ENCODE measurements at places on chromosomes 11 and 22.

DNA sequence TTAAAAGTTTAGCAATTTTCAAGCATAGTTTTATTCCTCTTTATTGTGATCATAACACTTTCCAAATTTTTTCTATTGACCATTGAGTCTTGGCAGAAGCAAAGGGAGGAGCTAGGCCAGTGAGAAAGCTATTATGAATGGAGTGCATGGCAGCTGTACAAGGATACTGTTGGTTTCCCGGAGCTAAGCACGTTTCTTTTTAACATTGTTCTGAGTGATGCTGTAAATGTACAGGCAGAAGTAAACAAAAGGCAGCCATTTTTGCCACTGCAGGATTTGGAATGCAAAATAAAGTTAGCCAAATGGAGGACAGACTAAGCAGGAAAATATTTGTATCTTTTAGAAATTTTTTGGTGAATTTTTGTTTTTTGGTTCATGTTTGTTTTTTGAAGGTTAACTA lies 16.2 kb downstream of the CBL start:
- no peak for DNase-seq

DNA sequence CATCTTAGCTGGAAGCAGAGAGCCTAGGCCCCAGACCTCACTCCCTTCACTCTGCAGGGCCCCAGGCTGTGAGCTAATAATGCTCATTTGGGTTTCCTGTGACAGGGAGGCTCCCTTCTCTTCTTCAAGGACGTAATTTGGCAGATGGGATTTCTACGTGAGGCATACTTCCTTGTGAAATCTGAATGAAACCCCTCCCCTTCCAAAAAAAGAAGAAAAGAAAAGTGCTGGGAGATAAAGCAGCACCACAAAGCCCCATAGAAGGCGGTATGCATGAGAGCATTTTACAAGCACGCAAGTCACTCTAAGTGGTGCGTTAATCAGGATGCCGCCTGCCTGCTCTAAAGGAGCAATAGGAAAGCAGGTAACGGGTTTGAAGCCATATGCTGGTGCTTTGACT lies 5.7 kb downstream of the P2RX3 start:
- DNase-seq: no peak

DNA sequence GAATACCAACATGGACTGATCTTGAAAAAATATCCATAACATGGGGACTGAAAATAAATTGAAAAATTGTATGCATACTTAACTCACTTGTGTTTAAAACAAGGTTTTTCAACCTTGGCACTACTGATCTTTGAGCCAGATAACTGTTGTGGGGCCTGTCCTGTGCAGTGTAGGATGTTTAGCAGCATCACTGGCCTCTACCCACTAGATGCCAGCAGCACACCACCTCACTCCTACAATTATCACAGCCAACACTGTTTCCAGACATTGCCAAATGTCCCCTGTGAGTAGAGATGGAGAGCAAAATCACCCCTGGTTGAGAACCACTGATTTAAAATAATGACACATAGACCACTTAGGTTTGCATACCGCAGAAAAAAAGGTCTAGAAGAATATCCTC lies 45.0 kb upstream of the SLC1A2 start:
- DNase-seq: no peak

GRCh38 chr11:14184028-14184940 lies 174.7 kb downstream of the RRAS2 start:
- no peak for DNase-seq

- no peak for DNase-seq
These were observed 56.5 kb upstream of the CABP7 start for GRCh38 chr22:29663180-29663821.

DNA sequence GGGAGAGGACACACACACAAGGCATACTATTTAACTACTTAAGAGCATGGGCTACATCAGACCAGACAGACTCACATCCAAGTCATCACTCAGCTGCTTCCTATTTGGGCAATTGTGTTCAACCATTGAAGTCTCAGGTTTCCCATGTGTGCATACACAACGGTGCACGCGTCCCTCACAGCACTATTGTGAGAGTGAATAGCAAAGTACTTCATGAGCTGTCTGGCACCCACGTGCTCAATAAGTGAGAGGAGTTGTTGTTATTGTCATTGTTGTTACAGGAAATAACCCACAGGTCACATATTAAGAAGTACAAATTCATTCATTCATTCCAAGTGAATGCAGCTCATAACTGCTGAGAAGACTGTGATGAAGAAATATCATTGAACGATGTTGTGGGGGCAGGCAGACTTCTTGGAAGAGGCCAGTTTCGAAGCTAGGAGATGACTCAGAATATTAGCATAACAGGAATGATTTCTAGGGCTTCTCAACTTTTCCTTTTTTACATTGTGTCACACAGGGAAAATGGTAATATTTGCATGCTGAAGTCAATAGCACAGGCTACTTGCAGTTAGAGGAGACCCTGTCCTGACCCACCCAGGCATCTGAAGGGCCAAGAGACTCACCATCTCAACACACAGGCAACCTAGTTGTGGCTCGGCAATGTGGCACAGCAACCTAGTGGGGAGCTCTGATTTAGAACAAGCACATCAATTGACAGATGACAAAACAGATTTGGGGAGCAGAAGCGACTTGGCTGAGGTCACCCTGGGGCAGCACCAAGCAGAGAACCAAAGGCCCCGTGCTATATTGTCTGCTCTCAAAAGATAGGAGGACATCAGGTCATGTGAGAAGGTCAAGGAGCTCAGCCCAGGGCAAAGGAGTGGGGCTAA lies 606.0 kb downstream of the BUD13 start:
- no peak for DNase-seq

All from posterior vena cava (tissue), 2 donors.